Neural progenitor cell (in vitro differentiated cells): ENCODE measurements at places on chromosomes 7 and 10. TPM values are rescaled to one million over a fixed set of nuclear protein-coding genes. Genes with fewer than 3 reads are reported as not detected.

Gene CALHM1
- total RNA-seq: 0.06 TPM in 1 of 2 replicates, not detected in the other

Gene PRLHR
- not detected in 2 replicates for total RNA-seq

Gene ZNF239
- 7.1 and 16.9 TPM in 2 replicates for total RNA-seq

Gene TMEM213
- total RNA-seq: not detected in 2 replicates

- H3K27ac ChIP-seq: no peak overlapping the region
- H3K4me1 ChIP-seq: no peaks in the 10 kb centered on the region
- DNase-seq: no peak
- H3K4me3 ChIP-seq: no peak overlapping the region
- no peaks in the 10 kb centered on the region for H3K27me3 ChIP-seq
Observed at GRCh38 chr10:5644930-5645329, 21.5 kb downstream of the ASB13 start.

GRCh38 chr10:26665080-26666048 is 32.1 kb upstream of the PDSS1 start:
- no peak for DNase-seq
- no peaks in the 10 kb centered on the region for H3K36me3 ChIP-seq
- no peaks in the 10 kb centered on the region for H3K4me1 ChIP-seq
- H3K27ac ChIP-seq: no peak overlapping the region
- no peaks in the 10 kb centered on the region for H3K27me3 ChIP-seq

- peak; percentile 18 for DNase-seq
- H3K27me3 ChIP-seq: no peaks in the 10 kb centered on the region
- H3K4me3 ChIP-seq: no peak overlapping the region
Observed at GRCh38 chr10:93916257-93917063, 22.7 kb downstream of the SLC35G1 start.

DNA sequence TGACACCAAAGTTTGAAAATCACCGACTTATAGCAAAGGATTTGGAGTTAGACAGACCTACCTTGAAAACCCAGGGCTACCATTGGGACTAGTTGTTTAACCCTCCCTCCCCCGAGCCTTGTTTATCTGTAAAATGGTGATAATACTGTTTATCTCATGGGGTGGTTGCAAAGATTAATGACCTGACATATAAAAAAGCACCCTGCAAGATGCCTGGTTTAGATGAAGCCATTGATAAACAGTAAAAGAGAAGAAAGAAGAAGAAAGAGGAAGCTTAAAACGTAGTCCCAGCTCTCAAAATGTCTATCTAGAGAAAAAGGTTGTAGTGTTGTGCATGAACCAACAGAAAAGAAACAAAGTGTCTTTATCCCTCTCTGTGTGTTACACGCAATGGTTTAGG is 145.7 kb downstream of the FGFR2 start:
- no peak overlapping the region for H3K27ac ChIP-seq
- H3K27me3 ChIP-seq: no peaks in the 10 kb centered on the region
- DNase-seq: no peak
- no peak overlapping the region for H3K4me3 ChIP-seq
- peaks cover 35% of the 10 kb centered on the region for H3K4me1 ChIP-seq
- no peaks in the 10 kb centered on the region for H3K36me3 ChIP-seq

- H3K36me3 ChIP-seq: peaks cover 10% of the 10 kb centered on the region
- no peak overlapping the region for H3K27ac ChIP-seq
- H3K4me3 ChIP-seq: no peak overlapping the region
- no peaks in the 10 kb centered on the region for H3K27me3 ChIP-seq
- peak; percentile 57 for DNase-seq
Observed at GRCh38 chr10:5776136-5776880, 36.9 kb downstream of the GDI2 start.

GRCh38 chr10:101512738-101513137 is 75.3 kb downstream of the POLL start:
- H3K27ac ChIP-seq: no peak overlapping the region
- H3K4me3 ChIP-seq: no peak overlapping the region
- no peaks in the 10 kb centered on the region for H3K27me3 ChIP-seq
- no peak for DNase-seq

GRCh38 chr7:88280801-88281200 is 25.9 kb downstream of the STEAP4 start:
- H3K27ac ChIP-seq: no peak overlapping the region
- H3K27me3 ChIP-seq: no peaks in the 10 kb centered on the region
- H3K4me1 ChIP-seq: peaks cover 4% of the 10 kb centered on the region
- DNase-seq: no peak
